ENCODE measurements at places on chromosomes 7 and 10.

GRCh38 chr10:57844387-57844998 is 423.2 kb downstream of the IPMK start:
- DNase-seq = no peak

GRCh38 chr10:76557366-76557765 is 1080.2 kb downstream of the KCNMA1 start:
- no peak for DNase-seq

DNA sequence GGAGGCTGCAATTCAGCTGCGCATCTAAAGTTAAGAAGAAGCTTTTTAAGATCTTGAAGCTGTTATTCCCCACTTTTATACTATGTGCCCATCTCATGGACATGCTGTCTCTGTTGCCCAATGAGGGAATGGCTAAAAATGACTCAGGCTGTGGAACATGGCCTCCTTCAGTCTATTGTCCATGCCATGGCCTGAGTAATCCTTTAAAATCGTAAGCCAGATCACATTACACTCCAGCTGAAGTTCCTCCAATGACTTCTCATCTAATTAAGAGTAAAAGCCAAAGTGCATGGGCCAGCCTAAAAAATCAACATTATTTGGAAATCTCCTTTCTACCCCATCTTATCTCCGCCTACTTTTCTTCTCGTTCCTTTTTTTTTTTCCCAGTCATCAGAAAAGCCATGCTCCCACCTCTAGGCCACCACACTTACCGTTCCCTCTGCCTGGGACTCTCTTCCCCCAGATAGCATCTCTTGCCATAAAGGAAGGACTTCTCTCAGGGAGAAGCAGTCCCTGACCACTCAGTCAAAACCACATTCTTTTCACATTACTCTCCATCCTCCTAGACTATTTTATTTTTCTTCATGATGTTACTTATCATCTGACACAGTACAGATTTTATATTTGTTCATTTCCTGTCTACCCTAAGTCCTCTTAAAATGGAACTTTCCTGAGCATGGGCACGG is 337.4 kb downstream of the PRPF18 start:
- no peak for DNase-seq

- no peak for DNase-seq
Measured at GRCh38 chr10:22379059-22379458, 33.8 kb downstream of the SPAG6 start.

GRCh38 chr7:148242294-148242821 is 348.2 kb upstream of the C7orf33 start:
- no peak for DNase-seq

Measured in posterior vena cava (tissue), 2 donors.